ELF-1 (cell line): ENCODE measurements at places on chromosomes 11 and 22.
A peak's percentile ranks its signal among the peaks of the same experiment; 100 is the strongest.

GRCh38 chr22:43000441-43001175 lies 14.3 kb downstream of the PACSIN2 start:
- DNase-seq: no peak

DNA sequence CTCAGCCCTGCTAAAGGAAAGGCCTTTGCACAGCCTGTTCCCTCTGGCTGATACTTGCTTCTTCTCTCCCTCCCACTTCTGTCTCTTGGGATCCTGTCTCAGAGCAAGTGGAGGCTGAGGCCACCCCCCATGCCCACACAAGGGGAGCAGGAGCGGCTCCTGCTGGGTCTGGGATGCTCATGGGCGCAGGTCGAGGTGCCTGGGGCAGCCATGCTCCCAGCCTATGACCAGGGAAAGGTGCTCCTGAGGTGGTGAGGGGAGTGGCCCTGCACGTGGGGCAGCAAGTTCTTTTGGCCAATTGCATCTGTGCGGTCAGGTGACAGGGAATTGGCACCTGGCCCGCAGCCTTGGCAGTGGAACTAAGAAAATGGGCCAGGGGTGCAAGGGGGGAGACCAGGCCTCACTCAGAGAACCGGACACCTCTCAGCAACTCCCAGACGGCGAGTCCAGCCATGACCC lies 1.5 kb downstream of the MAPK11 start:
- no peak for DNase-seq

DNA sequence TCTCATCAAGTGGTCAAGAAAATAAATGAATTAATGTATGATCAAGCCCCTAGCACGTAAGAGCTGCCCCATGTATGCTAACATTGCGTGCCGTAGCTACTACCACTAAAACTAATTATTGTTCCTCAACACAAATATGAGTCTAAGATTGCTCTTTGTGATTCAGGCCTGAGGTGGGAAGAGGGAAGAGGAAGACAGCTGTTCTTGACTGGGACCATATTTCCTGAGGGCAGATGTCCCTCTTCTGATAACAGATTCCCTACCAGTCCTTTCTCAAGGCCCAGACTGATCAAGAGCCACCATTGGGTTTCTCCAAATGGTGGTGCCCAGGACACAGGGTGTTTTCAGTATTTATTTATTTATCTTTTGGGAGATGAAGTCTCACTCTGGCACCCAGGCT lies 87.2 kb upstream of the CADM1 start:
- no peak for DNase-seq

DNA sequence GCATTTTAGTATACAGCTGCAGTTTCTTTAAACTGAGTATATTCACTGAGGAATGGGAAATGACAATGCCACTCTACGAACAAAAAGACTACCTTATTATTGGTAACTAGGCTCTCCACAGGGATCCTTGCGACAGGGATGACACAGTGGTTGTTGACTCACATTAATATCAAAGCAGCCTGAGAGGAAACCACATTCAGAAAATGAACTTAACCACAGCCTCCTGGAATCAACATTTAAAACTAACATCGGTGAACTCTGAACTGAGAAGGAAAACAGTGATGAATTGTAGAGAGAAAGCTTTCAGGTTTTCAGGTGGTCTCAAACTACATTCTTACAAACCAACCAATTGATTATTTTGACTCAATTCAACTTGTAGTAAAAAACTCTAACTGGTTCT lies 90.3 kb upstream of the MTMR2 start:
- DNase-seq: no peak

GRCh38 chr11:88315981-88316441 lies 21.5 kb downstream of the CTSC start:
- DNase-seq: peak; percentile 41

DNA sequence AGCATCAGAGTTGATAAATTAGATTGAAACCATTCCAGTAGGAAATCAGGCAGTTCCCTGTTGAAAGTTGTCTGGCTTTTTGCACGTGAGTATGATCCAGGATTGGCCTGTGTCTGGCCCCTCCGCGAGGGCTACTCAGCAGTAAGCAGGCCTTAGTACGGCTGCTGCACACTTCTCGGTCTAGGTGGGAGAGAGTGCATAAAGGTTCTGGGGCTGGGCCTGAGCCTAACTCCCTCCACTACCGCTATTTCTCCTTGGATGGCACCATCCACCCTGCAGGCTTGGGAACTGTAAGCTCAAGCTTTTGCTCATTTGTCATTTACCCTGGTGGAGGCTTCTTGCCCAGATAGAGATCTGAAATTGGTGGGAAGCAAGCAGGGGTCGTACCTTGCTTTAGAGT lies 22.0 kb downstream of the TUB start:
- no peak for DNase-seq

DNA sequence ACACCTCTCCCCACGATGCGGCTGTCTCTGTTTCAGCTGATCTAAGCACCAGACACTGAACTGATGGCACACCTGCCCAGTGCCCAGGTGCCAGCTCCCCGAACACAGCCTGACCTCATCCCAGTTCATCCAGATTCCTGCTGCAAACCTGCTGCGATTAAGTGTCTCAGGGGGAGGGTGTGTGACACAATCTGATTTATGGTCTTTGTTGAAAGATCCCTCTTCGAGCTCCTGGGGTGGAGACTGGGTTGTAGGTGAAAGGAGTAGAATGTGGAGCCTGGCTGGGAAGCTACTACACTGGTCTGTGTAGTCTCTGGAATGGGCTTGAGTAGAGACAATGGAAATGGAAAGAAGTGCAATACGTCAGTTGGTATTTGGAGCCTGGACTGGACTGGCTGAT lies 390.3 kb downstream of the SHANK2 start:
- peak; percentile 13 for DNase-seq

GRCh38 chr11:96149743-96150555 lies 193.0 kb downstream of the MAML2 start:
- DNase-seq: no peak

- DNase-seq: no peak
These were observed 352.1 kb downstream of the OPCML start for GRCh38 chr11:133180201-133180600.

DNA sequence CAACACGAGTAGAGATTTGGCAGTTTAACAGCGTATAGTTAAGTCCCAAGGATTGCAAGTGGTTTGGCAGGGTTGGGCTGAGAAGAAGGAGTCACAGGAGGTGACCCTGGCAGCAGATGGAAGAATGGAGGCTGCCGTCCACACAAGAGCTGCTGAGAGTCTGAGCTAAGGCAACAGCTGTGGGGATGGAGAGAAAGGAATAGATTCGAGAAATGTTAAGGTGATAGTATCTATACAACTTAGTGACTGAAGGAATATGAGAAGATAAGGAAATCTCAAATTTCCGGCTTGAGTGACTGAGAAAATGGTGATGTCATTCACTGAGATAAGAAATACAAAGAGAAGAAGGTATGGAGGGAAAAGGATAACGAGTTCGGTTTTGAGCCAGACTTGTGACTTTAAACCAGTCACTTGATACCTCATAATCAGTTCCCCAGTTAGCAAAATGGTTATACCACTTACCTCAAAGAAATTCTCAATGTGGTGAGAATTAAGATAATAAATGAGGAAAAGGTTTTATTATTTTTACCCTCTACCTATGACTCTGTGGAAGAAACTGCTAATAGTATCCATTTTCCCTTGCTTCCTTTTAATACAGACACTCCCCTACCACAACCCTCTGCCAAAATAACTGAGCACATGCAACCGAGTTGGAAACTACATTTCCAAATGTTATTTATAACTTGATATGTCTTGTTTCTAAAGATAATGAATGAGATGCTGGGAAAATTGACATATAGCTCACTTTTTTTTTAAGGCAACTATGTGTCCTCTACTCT lies 30.7 kb downstream of the FAM168A start:
- DNase-seq: no peak

GRCh38 chr22:43230971-43231723 lies 44.2 kb upstream of the TTLL12 start:
- peak; percentile 92 for DNase-seq

DNA sequence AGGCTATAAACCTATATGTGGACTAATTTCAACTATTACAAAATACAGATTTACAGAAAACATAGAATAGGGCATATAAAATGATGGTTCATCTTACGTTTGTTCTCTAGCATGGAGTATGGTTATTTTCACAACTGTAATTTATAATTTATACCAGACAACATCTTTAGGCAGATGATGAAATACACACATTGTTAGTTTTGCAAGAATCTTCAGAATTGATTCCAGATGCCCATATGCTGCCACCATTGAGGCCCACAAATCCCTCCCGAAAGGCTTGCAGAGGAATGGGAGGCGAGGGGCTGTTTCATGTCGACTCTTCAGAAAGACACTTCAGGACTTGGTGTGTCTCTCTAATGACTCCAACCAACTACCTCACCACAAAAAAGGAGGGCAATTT lies 6.2 kb downstream of the PTPN5 start:
- no peak for DNase-seq

- no peak for DNase-seq
These were observed 68.4 kb downstream of the TCF20 start for GRCh38 chr22:42202048-42202447.

- DNase-seq: no peak
These were observed 6.3 kb downstream of the RCOR2 start for GRCh38 chr11:63910675-63911074.

DNA sequence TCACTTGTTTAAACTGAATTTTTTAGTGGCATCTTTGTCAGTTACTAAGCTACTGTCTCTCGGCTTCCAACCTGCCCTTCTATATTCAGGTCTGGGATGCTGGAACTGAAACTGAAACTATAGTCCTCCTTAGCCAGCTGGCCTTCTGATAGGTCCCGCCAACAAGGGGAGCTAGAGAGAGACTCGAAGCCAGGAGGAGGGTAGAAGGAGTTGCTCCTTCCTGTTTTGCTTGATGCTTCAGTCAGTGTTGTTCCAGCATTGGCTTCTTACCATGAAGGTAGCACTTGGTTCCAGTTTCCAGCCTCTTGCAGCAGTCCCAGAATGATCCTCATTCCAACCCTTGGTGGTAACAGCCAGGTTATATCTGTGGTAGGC lies 32.9 kb upstream of the HORMAD2 start:
- no peak for DNase-seq

DNA sequence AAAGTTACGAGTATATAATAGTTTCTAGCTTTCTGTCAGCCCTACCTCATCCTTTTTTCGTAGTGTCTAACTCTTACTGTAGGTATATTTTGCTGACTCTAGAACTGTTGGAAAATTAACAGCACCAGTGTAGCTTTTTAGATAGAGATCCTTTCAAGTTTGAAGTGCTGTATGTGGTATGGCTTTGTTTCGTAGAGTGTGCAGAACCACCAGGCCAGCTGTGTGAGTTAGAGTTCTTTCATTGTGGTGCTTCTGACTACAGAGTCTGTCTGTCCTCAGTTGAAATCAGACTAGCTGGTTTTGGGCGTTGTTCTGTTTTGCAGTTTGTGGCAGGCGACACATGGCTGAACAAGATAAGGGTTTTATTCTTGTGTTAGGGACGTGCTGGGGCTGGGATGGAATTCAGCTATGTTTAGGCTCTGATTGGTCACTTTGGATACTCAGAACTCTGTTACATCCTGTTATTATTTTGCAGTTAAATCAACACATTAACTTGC lies 3.2 kb downstream of the ARHGEF12 start:
- DNase-seq: peak; percentile 52

GRCh38 chr11:74726547-74727182 lies 4.6 kb downstream of the CHRDL2 start:
- DNase-seq: peak; percentile 86

DNA sequence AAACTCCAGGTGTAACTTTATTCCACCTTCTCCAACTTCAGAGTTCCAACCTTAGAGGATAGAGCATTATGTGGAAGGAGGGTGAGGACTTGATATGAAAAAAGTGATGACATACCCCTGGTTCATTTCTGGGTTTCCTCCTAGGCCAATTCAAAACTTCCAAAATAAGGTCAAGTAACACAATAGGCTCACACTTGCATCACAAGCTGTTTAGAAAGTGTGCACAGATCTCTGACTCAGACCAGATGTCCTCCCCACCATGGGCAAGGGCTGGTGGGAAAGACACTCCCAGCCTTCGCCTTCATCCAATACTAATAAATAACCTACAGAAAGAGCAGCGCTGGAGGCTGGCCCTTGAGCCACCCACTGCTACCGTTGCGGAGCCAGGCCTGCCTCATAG lies 5.8 kb upstream of the BUD13 start:
- DNase-seq: no peak

DNA sequence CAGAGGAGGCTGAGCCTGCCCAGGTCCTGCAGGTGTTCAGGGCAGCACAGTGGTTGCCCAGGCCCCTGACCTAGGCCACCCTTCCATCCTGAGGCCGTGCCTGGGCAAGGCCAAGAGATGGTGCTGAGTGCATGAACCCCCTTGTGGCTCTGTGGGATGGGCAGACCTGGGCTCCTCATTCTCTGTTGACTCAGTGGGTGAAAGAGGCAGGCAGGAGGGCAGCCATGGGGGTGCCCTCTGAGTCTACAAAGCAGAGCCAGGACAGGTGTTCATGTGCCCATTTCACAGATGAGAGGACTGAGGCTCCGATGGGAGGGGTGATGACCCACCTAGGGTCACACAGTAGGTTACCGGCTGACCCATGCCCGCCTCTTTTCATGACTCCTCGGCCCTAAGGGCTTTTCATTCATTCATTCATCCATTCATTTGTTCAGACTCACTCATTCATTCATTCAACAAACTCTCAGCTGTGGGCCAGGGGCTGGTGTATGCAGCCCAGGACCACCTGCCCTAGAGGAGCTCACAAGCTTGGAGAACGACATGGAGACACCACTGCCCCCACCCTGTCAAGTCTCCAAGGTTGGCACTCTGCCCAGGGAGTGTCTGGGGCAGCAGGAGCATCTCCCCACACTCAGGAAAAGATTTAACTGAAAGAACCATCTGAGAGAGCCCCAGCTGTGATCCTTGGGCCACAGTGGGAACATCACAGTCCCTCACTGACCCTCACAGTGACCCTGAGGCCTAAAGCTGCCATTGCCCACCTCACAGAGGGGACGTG lies 40.5 kb downstream of the IGLL5 start:
- no peak for DNase-seq

GRCh38 chr11:112085822-112086421 lies 634 bp downstream of the TIMM8B start:
- no peak for DNase-seq

DNA sequence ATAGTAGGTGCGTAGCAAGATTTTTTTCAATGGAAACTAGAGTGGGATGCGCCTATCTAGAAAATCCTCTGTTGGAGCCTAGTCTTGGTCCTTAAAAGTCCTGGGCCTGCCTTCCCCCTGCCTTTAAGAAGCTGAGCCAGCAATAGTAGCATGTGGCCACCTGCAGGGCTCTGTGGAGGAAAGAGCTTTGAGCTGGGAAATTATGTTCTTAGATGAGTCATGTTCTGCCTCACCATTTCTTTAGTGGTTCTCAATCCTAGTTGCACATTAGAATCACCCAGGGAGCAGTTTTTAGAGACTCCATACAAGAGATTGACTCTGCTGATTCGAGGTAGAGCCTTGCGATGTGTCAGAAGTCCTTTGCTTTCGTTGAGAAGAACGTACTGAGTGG lies 133.5 kb downstream of the COMMD9 start:
- no peak for DNase-seq
